ENCODE measurements at places on chromosomes 1 and 21. TPM values are rescaled to one million over a fixed set of nuclear protein-coding genes. Genes with fewer than 3 reads are reported as not detected.

DNA sequence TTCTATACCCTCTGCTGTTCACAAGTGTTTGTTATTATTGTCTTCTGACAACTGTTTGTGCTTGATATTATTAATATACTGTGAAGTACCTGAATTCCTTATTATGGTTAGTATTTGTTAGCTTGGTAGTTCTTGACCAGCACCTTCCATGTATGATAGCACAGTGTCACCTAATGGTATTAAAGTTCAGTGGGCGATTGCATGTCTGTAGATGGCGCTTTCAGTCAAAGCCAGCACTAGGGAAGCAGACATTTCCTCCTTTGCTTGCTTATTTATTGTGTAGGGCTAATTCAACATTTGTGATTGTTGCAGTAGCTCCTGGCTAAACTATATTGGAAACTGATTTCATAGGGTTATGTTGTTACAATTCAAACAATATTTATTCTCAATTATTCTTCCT is 218.0 kb downstream of the ZP4 start:
- no peak overlapping the region for H3K27ac ChIP-seq
- H3K4me3 ChIP-seq: no peak overlapping the region
- H3K4me1 ChIP-seq: peaks cover 3% of the 10 kb centered on the region
- no peak for DNase-seq

- H3K27me3 ChIP-seq: no peaks in the 10 kb centered on the region
- no peak overlapping the region for H3K4me3 ChIP-seq
- no peak for DNase-seq
- H3K27ac ChIP-seq: no peak overlapping the region
- H3K36me3 ChIP-seq: peaks cover 4% of the 10 kb centered on the region
Observed at GRCh38 chr1:41521766-41522165, 37.3 kb upstream of the EDN2 start.

DNA sequence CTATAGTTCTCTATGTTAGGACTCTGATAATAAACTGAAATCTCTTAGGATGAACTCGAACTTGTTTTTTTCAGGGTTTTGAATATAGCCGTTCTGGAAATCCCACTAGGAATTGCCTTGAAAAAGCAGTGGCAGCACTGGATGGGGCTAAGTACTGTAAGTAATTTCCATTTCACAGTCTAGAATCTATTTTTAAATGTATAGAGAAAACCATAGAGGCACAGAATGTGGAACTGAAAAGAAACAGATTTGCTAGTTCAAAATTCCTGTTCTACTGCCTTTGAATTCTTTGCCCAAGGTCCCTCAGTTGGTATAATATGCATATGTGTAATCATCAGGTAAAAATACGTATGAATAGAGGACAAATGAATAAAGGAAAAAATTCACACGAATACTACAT is 4.8 kb downstream of the CTH start:
- no peak overlapping the region for H3K27ac ChIP-seq
- H3K36me3 ChIP-seq: no peaks in the 10 kb centered on the region
- no peak for DNase-seq
- peaks cover 13% of the 10 kb centered on the region for H3K4me1 ChIP-seq
- peaks cover 2% of the 10 kb centered on the region for H3K27me3 ChIP-seq

GRCh38 chr1:150385537-150386445 is 21.8 kb downstream of the RPRD2 start:
- H3K27me3 ChIP-seq: no peaks in the 10 kb centered on the region
- no peak overlapping the region for H3K4me3 ChIP-seq
- peaks cover 5% of the 10 kb centered on the region for H3K36me3 ChIP-seq
- no peak for DNase-seq
- peaks cover 8% of the 10 kb centered on the region for H3K4me1 ChIP-seq

DNA sequence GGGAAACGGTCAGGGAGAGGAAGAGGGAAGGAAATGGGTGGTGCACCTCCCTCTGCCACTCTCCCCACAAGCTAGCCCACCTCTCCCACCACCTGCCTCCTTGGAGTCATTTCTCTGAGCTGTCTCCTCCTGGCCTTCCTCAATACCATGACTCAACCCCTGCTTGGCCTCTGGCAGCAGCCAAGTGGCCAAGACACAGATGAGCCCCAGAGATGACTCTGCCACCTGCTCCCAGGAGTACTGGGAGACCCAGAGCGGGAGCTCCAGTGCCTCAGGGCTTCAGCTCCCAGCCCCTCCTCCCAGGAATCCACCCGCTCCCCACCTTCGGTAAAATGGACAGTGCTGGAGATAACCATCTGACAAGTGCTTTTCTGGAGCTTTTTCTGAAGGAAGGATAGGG is 2.6 kb downstream of the S100A16 start:
- H3K27me3 ChIP-seq: peaks cover 3% of the 10 kb centered on the region
- peak overlapping the region; percentile 96 for H3K27ac ChIP-seq
- peaks cover 59% of the 10 kb centered on the region for H3K4me1 ChIP-seq
- peak overlapping the region; percentile 96 for H3K4me3 ChIP-seq
- DNase-seq: peak; percentile 51

DNA sequence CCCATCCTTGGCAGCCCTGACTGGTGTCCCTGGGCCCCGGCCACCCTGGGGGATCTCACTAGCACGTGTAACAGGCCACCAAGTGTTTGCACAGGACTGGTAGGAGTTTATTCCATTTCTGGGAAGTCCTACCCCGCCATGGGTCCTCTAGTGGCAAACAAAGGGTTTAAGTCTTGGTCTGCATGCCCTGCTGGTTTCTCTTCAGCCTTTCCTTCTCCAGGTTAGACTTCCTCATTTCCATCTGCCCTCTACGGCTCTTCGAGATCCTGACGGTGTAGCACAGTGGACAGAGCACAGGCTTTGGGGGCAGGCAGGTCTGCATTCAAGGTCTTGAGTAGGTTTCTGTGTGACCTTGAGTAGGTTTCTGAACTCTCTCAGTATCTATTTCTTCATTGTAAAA is 2.8 kb downstream of the AGTRAP start:
- no peak for DNase-seq
- H3K36me3 ChIP-seq: no peaks in the 10 kb centered on the region
- no peak overlapping the region for H3K4me3 ChIP-seq
- peaks cover 15% of the 10 kb centered on the region for H3K4me1 ChIP-seq
- H3K27me3 ChIP-seq: no peaks in the 10 kb centered on the region
- H3K27ac ChIP-seq: no peak overlapping the region

GRCh38 chr1:161970633-161971032 is 53.0 kb downstream of the OLFML2B start:
- peaks cover 8% of the 10 kb centered on the region for H3K4me1 ChIP-seq
- peaks cover 26% of the 10 kb centered on the region for H3K27me3 ChIP-seq
- peaks cover 6% of the 10 kb centered on the region for H3K36me3 ChIP-seq
- no peak overlapping the region for H3K27ac ChIP-seq
- DNase-seq: no peak

- no peak overlapping the region for H3K4me3 ChIP-seq
- H3K27me3 ChIP-seq: no peaks in the 10 kb centered on the region
- H3K4me1 ChIP-seq: peaks cover 12% of the 10 kb centered on the region
- DNase-seq: no peak
- H3K27ac ChIP-seq: no peak overlapping the region
Observed at GRCh38 chr1:54577612-54578011, 29.6 kb downstream of the ACOT11 start.

- H3K4me1 ChIP-seq: peaks cover 17% of the 10 kb centered on the region
- no peak for DNase-seq
- no peaks in the 10 kb centered on the region for H3K36me3 ChIP-seq
- H3K4me3 ChIP-seq: no peak within 1 kb of the TSS
Observed at GRCh38 chr1:161238039-161238473, at the start of gene NR1I3. TSS of gene NR1I3 (minus strand) at chr1:161238203. CDS start at chr1:161236565, 1,638 bp downstream.

DNA sequence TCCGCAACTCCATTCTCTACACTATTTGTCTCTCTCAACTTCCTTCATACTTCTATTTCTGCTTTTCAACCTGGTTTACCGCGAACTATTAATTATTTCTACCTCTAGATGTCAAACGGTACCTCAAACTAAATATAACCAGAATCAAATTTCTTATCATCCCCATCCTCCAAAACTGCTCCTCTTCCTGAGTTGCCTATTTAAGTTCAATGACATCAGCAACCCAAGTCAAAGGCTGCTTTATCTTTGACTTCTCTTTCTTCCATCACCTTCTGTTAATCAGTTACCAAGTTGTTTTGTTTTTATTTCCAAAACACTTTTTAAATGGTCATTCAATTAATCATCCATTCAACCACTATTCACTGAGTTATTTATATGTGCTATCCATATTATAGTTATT is 171.9 kb downstream of the COL24A1 start:
- H3K4me3 ChIP-seq: no peak overlapping the region
- H3K4me1 ChIP-seq: no peaks in the 10 kb centered on the region
- no peaks in the 10 kb centered on the region for H3K27me3 ChIP-seq
- no peak overlapping the region for H3K27ac ChIP-seq
- no peaks in the 10 kb centered on the region for H3K36me3 ChIP-seq

- H3K27me3 ChIP-seq: peaks cover 2% of the 10 kb centered on the region
- peak overlapping the region; percentile 58 for H3K27ac ChIP-seq
- peaks cover 52% of the 10 kb centered on the region for H3K4me1 ChIP-seq
- H3K4me3 ChIP-seq: no peak overlapping the region
Observed at GRCh38 chr1:145777357-145778145, 46.3 kb downstream of the RNF115 start.

GRCh38 chr1:226864311-226864710 is 6.1 kb upstream of the PSEN2 start:
- no peaks in the 10 kb centered on the region for H3K27me3 ChIP-seq
- no peak overlapping the region for H3K27ac ChIP-seq
- no peak for DNase-seq
- H3K36me3 ChIP-seq: peaks cover 6% of the 10 kb centered on the region

DNA sequence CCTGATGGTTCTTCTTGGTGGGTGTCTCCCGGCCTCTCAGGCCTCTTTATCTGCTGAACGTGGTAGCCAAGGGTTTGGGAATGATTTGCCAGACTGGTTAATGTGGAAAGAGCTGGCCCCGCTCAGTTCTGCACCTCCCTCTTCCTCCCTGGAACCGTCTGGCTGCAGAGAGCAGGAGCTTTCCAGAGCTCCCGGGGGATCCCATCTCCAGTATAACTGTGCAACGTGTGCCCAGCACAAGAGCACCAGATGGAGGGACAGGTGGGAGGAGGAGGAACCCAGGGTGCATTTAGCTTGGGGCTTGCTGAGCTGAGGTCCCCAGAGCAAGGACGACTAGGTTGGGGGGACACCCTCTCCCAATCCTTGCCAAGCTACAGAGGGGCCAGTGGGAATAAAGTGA is 5.0 kb downstream of the TFF1 start:
- H3K27ac ChIP-seq: no peak overlapping the region
- no peaks in the 10 kb centered on the region for H3K36me3 ChIP-seq
- no peaks in the 10 kb centered on the region for H3K4me1 ChIP-seq
- no peak for DNase-seq
- no peak overlapping the region for H3K4me3 ChIP-seq

DNA sequence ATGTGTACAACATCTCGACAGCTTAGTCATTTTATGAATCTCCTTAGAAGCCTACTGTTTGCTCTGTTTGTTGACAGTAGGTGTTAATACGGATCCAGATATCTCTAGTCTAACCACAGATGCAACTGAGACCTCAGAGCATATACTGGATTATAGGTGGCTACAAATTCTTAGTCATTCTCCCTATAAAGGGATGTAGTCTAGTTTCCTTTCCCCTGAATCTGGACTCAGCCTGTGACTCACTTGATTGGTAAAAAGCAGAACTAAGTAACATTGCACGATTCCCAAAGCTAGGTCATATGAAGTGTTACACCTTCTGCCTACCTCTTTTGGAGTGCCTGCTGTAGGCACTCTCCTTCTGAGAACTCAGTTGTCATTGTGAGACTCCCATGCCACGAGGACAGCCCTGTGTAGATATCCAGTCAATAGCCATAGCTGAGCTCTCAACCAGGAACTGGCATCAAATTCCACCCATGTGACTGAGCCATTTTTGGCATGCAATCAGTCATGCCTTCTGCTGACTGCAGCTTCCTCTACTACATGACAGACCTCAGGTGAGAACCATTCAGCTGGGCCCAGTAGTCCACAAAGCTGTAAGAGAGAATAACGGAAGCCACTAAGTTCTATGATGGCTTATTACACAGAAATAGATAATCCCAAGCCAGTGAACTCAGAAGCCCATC is 135.9 kb upstream of the CHRM3 start:
- H3K27me3 ChIP-seq: no peaks in the 10 kb centered on the region
- H3K4me3 ChIP-seq: no peak overlapping the region
- H3K27ac ChIP-seq: peak overlapping the region; percentile 72
- peaks cover 11% of the 10 kb centered on the region for H3K4me1 ChIP-seq

- peaks cover 26% of the 10 kb centered on the region for H3K4me1 ChIP-seq
- H3K27ac ChIP-seq: no peak overlapping the region
- peak overlapping the region; percentile 85 for H3K4me3 ChIP-seq
Observed at GRCh38 chr1:109467301-109467777, 993 bp downstream of the SYPL2 start.

Gene ABCG1
- total RNA-seq: not detected

Gene HMGCS2
- not detected for total RNA-seq

Gene CRNN
- total RNA-seq: not detected

Gene OR2M3
- total RNA-seq: not detected

Gene AMY2A
- total RNA-seq: not detected

Measured in HFFc6 (cell line).